T-helper 1 cell (primary cell): ENCODE measurements at places on chromosomes 6 and 20.

DNA sequence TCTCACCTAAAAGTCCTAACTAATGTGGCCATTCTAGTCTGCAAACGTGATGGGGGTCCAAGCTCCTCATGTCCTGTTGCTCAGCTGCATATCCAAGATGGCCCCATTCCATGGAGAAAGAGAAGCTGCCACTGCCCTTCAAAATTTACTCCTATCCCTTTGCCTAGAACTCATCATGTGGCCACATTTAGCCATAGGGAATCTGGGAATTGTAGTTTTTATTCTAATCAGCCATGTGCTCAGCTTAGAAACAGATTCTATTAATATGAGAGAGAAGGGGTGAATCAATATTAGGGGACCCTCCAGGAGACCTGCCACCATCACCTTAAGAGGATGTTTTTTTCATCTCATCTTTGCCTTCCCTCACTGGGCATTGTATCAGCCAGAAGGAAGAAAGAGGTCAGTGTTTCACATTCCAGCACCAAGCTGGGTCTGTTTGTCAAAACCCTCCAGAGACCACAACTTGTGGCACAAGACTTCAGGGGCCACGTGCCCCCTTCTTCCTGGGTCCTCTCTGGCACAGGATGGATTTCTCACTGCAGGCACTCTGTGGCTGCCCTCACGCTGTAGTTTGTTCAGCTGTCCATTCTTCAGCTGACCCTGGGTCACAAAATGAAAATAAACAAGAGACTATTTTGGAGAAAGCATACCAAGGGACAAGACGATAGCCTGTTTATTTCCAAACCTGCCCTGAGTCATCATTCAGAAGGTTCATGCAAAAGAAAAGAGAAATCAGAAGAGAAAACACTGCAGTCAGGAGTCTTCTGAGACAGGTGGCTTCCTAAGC is 172.0 kb downstream of the EYA2 start:
- DNase-seq, result no peak

GRCh38 chr20:31652917-31653396 is 15.2 kb downstream of the COX4I2 start:
- DNase-seq, result no peak

GRCh38 chr6:125314009-125314581 is 12.3 kb upstream of the HDDC2 start:
- DNase-seq, result peak; percentile 38

DNA sequence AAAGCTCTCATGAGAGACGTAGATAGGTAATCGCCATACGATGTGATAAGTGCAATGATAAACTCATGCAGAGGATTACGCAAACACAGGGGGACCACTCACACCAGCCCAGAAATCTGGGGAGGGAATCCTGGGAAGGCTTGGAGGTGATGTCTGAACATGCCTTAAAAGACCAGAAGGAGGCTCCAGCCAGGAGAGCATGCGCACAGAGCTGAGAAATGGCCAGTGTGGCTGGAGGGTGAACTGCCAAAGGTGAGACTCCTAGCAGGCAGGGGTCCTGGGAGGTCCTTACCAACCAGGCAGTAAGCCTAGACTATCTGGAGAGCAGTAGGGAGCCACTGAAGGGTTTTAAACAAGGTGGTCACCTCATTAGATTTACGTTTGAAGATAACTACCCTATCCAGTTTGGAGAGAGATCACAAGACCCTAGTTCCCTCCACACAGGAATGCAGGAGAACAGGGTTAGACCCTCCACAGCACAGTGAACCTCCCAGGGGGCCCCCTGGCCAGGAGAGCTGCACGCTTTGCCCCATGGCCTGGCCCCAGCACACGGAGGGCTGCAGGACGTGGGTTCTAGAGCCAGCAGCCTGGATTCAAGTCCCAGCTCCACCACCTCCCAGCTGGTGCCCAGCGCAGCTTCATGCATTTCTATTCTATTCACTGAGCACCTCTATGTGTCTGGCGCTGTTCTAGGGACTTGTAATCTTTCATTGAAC is 13.1 kb downstream of the MDFI start:
- no peak for DNase-seq

DNA sequence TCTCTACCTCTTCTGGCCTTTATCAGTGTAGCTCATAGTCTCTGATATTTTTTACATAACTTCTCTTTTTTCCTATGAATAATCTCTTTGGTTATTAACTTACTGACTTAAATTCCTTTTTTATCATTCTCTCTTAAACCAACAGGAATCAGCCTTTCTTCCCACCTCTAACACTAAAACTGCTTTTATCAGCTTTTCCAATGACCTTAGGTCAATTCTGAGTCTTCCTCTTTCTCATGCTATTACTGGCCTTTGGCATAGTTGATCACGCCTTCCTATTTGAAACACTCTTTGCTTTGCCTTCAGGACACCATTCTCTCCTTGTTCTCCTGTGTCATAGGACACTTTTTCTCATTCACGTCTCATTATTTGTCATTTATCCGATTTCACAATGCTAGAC is 8.1 kb upstream of the HINT3 start:
- no peak for DNase-seq

GRCh38 chr20:2986466-2986865 is 57.0 kb upstream of the GNRH2 start:
- DNase-seq, result no peak

GRCh38 chr6:37698264-37699137 is 818 bp upstream of the MDGA1 start:
- peak; percentile 47 for DNase-seq

GRCh38 chr6:125439512-125439911 is 137.7 kb upstream of the HDDC2 start:
- DNase-seq, result no peak

GRCh38 chr20:54429364-54429763 is 46.0 kb upstream of the DOK5 start:
- DNase-seq, result no peak

- DNase-seq, result peak; percentile 35
Measured at GRCh38 chr6:134063966-134064445, 11.6 kb upstream of the SLC2A12 start.

DNA sequence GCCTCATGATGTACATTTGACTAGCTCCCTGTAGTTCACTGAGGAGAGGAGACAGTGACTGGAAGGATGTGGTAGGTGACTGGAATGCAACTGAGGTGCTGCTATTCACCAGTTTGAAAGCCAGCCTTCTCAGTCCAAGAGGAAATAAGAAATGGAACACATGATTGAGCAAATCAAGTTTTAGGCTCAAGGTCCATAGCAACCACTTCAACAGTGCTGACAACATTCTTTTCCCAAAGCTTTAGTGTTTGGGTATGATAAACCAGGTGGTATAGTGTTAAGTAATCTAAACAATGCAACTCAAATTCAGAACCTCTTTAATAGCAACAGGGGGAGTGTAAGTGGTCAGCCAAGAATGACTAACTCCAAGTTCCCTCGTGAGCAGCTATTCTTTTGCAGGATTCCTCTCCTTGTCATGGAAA is 9.2 kb downstream of the ZHX3 start:
- no peak for DNase-seq

DNA sequence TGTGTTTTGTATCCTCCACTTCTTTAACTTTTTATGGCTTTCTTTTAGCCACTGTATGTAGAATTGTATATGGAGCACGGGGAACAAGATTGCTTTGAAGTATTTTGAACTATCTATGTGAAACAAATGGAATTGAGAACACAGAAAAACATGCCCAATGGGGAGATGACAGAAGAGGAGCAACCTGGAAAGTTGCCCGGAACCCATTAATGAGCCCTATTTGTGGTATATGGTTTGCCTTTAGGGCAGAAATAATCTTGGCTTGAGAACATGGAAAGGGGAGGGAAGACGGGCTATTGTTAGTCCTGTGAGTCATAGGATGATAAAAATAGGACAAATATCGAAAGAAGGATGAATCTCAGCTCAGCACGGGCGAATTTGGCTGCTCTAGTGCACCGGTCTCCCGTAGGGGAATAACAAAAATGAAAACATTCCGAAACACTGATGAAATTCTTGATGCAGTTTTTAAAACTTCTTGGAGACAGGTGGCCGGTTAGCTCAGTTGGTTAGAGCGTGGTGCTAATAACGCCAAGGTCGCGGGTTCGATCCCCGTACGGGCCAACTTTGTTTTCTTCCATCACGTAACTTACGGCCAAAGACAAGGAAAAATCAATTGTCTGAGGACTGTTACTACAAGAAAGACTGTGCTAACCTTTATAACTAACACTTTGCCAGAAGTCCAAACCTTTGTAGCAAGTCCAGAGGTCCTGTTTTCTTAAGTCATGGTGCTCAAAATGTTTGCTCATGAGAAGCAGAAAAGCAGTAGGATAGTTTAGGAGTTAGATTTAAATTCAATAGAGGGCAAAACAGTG is 15.7 kb downstream of the HMGN4 start:
- DNase-seq, result peak; percentile 83

GRCh38 chr6:1285956-1286355 is 25.9 kb upstream of the FOXQ1 start:
- DNase-seq, result no peak

- DNase-seq, result no peak
Measured at GRCh38 chr6:37862992-37863391, 43.5 kb downstream of the ZFAND3 start.

- DNase-seq, result no peak
Measured at GRCh38 chr6:148678682-148679081, 68.1 kb upstream of the UST start.

DNA sequence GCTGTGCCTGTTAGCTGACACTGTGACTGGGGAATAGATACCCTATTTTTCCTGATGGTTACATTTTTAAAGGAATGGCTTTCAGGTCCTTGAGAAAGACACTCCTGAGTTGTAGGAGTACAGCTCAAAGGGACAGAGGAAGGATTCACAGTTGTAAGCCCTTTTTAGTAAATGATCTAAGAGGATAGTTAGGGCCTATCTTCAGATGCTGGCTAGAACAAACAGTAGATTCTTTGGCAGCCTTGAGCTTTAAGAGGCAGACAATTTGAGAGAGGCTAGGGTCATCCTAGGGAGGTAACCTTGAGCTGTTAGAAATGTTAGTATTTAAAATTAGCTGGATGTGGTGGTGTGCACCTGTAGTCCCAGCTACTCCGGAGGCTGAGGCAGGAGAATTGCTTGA is 111.5 kb downstream of the ZFAND3 start:
- DNase-seq, result no peak

DNA sequence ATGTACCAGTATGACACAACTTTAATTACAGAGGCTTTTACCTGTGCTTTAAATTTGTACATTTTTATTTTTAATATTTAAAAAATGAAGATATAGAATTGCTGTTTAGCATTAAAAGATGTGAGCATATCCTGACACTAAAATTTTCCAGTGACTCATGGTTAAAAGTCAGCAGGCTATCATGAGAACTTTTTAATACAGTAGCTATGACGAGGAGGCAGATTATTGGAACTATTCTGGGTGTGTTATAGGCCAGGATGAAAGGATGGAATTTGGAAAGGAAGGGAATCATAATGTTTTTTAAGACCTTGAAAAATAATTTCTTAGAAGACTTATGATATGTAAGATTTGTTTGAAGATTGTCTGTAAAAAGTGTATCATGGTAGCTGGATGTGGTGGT is 91.0 kb downstream of the GFRA4 start:
- no peak for DNase-seq

DNA sequence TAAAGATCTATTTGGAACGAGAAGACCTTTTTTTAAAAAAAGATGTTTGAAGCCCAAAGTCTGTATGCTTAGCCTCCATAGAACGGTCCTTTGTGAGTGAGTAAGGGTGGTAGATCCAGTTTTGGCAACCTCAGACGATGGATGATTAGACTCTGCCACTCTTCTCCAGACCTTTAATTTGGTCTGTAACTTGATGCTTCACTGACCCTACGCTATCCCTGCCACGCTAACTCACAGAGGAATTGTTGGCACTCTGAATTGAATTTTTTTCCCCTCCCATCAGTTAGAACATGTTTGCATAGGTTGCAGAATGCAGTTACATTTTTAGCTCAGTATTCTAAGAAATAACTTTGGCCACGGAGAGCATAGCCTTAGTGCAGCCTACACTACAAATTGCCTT is 15.8 kb upstream of the DEK start:
- no peak for DNase-seq

DNA sequence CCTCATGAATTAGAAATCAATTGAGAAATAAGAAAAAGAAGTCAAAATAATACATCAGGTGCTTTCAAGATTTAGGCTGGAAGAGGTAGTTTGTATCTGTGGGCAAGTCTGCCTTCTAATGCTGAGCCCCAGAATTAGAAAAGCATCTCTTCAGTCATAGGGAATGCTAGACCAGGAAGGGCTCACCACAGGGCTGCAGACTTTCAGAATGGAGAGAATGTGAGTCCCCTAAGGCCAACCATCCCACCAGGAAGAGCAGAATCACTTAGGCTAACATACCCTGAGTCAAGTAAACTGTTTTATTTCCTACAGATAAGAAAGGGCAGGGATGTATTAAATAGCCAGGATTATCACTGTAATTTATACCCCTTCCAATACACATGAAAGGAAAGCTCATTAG is 510.2 kb downstream of the RNF144B start:
- no peak for DNase-seq

GRCh38 chr20:3678198-3678597 is 3.6 kb downstream of the ADAM33 start:
- no peak for DNase-seq

DNA sequence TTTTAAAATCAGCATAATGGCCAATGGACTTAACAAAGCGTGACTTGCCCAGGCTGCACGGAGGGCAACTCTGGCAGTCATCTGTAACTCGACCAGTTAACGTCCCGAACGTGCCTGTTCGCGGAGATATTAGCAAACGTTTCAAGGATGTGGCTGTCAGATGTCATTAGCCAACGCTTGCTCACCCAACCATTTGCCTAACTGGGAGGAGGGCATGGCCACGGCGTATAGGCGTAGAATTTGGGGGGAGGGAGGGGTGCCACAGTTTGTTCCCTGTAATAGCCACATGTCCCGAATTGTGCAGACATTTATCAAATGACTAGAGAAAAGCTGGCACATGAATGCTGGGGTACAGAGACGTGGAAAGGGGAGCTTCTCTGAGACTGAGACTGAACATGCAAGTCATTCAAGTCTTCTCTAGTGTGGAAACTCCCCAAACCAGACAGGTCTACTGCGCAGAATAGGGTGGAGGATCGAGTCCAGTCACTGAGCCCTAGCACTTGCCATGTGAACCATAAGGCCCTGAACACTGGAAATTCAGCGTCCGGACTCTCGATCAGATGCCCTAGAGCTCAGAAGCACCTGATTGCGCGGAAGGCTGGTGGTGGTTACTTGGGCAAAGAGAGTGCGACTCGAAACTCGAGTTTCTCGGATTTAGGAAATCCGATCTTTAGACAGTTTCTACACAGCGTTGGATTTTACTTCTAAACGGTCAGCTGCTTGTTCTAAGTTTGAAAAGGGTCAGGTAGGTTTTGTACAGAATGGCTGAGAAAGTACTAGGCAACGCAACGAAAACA is 32.6 kb downstream of the TFAP2B start:
- no peak for DNase-seq
